ENCODE measurements at places on chromosomes 4 and X. TPM values are rescaled to one million over a fixed set of nuclear protein-coding genes. Genes with fewer than 3 reads are reported as not detected.

Gene SULT1B1
- polyA plus RNA-seq = 7.3 TPM

Gene CD38
- 20.2 TPM for polyA plus RNA-seq

Gene SERPINA7
- not detected for polyA plus RNA-seq

Gene FGF5
- polyA plus RNA-seq = not detected

Gene MAGEA9B
- not detected for polyA plus RNA-seq

Gene TLR10
- polyA plus RNA-seq = 0.14 TPM

Gene FGF2
- polyA plus RNA-seq = 2.9 TPM

Gene SULT1E1
- 4.1 TPM for polyA plus RNA-seq

Gene RBM46
- polyA plus RNA-seq = 0.06 TPM
